Stimulated activated CD8-positive, alpha-beta memory T cell treated with anti-CD3 and anti-CD28 coated beads, Interleukin-15, amount 100 ng/mL, for 4 hours (primary cell): ENCODE measurements at places on chromosomes 3 and 15.

DNA sequence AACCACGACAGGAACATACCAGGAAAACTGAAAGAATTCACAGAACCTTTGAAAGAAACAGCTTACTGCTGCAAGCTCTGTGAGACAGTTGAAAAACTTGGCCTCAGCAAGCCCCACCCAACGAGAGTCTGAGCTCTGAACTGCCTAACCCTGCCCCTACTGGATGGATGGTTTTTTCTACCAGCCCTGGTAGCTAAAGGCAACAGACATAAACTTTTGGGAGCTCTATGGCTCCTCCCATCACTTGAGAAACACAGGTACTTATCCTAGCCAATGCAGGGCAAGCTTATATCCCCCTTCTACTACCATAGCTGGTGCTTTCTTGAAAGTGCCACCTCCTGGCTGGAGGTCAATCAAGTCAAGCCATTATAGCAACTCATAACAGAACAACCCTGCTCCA is 471.8 kb downstream of the GRM7 start:
- DNase-seq: no peak

DNA sequence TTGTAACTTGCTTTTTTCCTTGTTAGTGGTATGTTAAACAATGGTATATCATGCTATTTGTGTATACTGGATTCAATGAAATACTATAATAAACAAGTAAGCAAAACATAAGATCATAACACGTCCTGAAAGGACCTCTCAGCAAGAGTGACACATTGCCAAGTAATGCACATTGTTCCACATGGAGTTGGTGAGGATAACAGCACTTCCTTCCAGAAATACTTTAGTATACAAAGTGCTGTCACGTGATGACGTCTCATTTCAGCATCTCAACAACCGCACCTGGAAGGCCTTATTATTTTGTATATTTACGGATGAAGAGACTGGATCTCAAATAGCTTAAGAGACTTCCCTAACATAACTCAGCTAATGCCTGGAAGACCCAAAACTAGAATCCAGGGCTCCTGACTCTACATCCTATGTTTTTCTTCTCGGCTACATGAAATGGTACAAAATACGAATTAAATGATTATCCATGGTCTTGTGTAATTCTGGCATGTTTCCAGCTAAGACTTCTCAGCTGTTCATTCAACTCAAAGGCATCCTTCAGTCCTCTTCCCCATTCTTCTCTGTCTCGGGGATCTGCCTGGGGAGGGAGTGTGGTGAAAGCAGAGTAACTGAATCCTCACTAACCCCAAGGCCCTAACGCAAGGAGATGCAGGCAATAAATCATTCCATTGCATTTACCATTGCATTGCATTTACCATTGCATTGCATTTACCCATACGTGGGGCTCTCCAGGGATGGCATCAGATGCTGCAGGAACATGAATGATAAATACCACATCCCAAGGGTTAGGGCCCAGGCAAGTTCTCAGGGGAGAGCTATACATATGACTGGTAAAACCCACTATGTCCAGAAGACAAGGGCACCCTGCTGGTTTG is 79.2 kb downstream of the LIPC start:
- DNase-seq: no peak

- no peak for DNase-seq
Observed at GRCh38 chr15:100353449-100353848, 11.7 kb upstream of the ADAMTS17 start.

DNA sequence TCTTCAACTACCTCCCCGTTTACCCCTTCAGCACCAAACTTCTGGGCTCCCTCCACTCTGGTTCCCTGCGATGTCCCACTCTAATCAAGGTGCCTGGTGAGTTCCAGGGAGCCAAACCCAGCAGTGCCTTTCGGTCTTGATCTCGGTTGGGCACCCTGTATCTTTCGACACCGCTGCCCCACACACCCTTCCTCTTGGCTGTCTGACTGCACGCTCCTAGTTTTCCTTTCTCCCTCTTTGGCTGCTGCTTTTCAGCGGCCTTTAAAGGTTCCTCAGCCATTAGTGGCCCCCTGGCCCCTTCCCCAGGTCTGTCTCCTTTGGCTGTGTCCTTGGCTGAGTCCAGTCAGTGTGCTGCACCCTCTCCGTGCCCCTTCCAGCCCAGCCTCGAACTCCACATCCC is 784 bp downstream of the TTLL3 start:
- no peak for DNase-seq

- DNase-seq: no peak
Observed at GRCh38 chr15:56366211-56366610, 985 bp downstream of the TEX9 start.
